NCI-H146 (cell line): ENCODE measurements at places on chromosomes 7 and 10.
A peak's percentile ranks its signal among the peaks of the same experiment; 100 is the strongest.

- peak; percentile 72 for DNase-seq
Measured at GRCh38 chr10:101818872-101819633, 809 bp upstream of the OGA start.

DNA sequence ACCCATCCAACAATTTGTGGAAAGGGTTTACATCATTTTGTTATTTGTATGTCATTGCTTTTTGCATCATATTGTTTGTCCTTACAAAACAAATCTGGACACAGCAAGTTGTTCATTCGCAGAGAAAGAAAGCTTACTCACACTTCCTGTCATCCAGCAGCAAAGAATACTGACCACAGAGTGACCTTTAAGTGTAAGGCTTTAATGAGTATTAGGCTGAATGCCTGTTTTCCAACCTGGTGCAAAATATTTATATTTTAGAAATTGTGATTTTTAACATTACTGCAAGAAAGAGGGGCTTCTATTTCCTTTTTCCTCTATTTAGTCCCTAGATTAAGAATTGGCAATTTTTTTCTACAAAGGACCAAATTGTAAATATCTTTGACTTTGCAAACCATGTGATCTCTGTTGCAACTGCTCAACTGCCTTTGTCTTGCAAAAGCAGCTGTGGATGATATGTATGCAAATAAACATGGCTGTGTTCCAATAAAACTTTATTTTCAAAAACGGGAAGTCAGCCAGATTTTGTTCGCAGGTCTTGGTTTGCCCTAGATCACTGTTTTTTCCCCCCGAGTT lies 27.8 kb upstream of the ITGB1 start:
- no peak for DNase-seq

DNA sequence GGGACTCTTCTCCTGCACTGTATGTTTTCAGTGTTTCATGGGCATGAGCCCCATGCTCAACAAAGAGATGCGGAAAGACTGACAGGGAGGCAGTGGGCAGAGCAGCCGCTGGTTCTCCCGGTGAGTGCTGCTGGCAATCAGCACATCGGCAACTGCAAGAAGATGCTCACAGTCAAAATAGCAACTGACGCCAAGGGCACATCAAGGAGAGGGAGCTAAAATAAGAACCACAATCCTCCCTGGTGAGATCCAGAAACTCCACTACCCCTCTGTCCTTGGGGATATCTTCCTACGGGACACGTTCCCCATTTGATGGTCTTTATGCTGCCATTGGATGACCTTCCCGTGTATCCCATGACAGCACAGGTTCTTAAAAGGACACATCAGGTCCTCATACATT lies 28.9 kb upstream of the SVIL start:
- no peak for DNase-seq

GRCh38 chr10:29007748-29008610 lies 280.9 kb upstream of the LYZL1 start:
- peak; percentile 38 for DNase-seq

GRCh38 chr10:14250496-14251076 lies 80.1 kb downstream of the FRMD4A start:
- no peak for DNase-seq

- DNase-seq: no peak
Measured at GRCh38 chr7:140070546-140070945, 7.8 kb upstream of the PARP12 start.

GRCh38 chr7:34133356-34133982 lies 228.1 kb downstream of the BMPER start:
- DNase-seq: no peak

GRCh38 chr7:54788664-54789063 lies 29.7 kb upstream of the SEC61G start:
- no peak for DNase-seq

DNA sequence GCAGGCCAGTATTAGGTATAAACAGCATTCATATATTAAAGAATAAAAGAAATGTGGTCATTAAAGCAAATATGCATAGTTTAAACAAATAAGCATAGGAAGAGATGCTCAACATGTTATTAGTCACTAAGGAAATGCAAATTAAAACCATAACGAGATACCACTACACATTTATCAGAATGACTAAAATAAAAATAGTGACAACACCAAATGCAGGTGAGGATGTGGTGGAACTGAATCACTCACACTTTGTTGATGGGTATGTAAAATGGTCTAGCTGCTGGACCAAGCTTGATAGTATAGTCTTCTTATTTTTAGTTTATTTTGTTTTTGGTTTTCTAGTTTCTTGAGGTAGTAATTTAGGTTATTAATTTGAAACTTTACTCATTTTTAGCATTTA lies 242.9 kb downstream of the HGF start:
- no peak for DNase-seq
